Brain pericyte (primary cell): ENCODE measurements at places on chromosomes 13 and 19.

DNA sequence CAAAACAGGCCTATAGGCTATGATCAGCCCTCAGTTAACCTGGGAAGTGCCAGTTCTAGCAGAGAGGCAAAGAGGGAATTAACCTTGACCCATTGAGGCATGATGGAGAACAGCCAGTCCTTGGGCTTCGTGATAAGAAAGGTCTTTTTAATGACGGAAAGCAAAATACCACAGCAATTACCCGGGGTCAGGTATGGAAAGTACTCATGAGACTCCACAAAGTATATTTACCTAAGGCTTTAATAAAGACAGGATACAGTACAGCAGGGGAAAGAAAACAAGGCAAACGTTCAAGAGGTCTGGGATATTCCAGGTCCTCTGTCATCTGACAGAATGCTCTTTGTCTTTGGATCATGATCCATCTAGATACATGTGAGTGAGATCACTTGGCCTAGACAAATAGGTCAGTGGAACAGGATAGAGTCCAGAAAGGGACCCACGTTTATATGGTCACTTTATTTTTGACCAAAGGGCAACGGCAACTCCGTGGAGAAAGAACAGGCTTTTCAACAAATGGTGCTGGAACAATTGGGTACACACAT is 52.2 kb downstream of the WDFY2 start:
- no peak for DNase-seq

DNA sequence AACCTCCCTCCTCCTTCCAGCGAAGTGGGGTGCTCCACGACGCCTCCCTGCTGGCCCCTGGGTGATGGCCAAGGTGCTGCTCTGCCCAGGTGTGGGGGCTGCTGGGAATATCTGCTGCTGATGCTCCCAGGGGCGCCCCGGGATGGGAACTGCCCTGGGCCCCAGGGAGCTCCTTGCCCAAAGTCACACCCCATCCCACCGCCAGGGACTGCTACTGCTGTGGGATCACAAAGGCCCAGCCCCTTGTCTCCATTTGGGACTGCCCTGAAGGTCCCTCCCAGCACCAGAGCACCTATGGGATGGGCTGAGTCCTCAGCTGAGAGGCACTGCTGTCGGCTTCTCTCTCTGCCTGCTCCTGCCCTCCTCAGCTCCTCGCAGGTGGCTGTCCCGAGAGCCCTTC is 19.0 kb downstream of the CHST8 start:
- no peak for DNase-seq

DNA sequence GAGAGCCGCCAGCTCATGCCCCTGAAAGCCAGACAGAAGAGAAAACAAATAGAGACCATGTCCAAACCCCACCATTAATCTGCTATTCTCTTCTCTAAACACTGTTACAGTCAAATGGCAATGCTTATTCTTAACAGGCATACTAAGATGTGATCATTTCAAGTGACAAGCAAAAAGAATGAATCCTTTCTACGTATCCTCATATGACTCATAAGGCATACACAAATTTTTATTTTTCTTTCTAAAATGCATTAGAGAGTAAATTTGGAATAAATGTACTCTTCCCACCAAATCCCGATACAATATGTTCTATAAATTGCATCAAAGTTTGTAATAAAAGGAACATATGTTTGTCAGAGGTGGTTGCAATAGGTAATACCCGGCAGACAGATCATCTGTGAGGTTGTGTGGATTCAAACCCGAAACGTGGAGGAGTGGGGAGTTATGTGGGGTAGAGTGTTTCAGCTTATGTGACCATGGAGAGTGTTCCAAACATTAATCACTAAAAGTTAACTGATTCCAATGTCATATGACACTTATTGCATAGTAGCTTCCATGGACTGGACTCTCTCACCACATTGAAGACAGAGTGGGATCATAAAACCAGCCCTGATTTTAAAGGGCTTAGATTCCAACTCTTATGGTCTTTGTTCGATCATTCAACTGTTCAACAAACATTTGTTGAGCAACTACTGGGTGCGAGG is 213.1 kb downstream of the DCLK1 start:
- no peak for DNase-seq

- no peak for DNase-seq
Measured at GRCh38 chr19:16327911-16328823, 3.5 kb downstream of the KLF2 start.
